Mesenteric fat pad (tissue), 1 donor: ENCODE measurements at places on chromosomes 1 and 21. TPM values are rescaled to one million over a fixed set of nuclear protein-coding genes. Genes with fewer than 3 reads are reported as not detected.
A peak's percentile ranks its signal among the peaks of the same experiment; 100 is the strongest.

Gene SEMA4A
- total RNA-seq: 31.9 TPM

Gene APCS
- total RNA-seq: not detected

Gene MRPL24
- 89.6 TPM for total RNA-seq

Gene SAMD11
- total RNA-seq: 2.8 TPM

Gene TNFRSF9
- not detected for total RNA-seq

Gene MRAP
- total RNA-seq: 149 TPM

Gene SPRR1B
- total RNA-seq: not detected

DNA sequence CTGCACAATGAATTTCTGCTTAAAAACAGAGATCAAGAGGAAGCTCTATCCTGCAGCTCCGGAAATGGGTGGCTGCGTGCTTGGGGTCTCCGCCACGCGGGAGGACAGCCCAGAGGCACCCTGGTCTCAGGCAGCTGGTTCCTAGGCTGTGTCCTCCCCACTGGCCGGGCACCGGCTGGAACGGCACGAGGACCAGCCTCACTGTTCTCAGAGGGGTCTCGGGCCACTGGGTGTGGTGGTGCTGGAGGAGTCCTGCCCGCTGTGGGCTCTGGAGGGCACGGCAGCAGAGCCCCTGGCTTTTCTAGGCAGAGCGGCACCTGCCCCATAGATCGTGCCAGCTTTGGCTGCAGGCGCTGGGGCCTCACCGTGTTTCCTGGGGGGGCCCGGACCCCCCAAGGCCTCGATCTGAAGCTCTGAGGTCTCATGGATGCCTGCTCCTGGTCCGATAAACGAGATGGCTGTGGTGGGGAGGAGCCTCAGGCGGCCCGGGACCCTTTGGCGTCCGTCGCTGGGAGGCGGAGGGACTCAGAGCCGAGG lies 8.2 kb upstream of the RNF223 start:
- DNase-seq: no peak

DNA sequence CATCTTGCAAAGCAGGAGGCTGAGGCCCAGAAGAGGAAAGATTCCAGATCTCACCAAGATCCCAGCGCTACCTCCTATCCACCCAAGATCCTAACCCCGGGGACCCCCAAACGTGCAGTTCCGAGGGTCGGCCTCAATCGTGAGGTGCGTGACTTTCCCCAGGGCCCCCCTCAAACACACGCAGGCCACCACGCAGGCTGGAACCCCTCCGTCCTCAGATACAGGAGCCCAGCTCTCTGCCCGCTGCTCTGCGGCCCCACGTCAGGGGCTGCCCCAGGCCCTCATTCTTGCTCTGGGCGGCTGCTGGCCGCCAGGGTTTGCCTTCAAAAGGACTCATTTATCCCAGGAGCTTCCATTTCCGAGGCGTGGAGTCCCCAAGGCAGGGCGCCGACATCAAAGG lies 39.9 kb downstream of the KRTAP10-1 start:
- no peak for DNase-seq

- no peak for DNase-seq
Measured at GRCh38 chr1:235995511-235995910, 69.4 kb downstream of the NID1 start.

DNA sequence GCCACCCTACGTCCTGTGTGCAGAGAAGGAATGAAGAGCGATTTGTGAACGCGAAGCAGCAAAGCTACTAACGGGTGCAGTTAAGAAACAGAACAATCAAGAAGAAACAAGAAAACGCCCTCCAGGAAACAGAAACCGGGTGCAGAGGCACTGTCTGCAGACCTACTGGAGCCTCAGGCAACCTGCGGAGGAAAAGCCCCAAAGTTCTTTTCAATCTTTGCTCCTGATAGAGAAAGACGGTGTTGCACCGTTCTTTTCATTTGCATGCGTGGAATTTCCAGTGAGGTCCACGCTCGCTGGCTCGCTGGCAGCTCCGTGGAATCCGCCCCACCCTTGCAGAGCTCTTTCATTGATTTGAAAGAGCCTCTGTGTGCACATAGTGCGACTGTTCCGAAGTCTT lies 37.0 kb upstream of the PDE9A start:
- peak; percentile 76 for DNase-seq

- no peak for DNase-seq
Measured at GRCh38 chr1:8226747-8227146, 91.2 kb upstream of the SLC45A1 start.

- DNase-seq: no peak
Measured at GRCh38 chr21:43858806-43859648, 6.0 kb upstream of the AGPAT3 start.

DNA sequence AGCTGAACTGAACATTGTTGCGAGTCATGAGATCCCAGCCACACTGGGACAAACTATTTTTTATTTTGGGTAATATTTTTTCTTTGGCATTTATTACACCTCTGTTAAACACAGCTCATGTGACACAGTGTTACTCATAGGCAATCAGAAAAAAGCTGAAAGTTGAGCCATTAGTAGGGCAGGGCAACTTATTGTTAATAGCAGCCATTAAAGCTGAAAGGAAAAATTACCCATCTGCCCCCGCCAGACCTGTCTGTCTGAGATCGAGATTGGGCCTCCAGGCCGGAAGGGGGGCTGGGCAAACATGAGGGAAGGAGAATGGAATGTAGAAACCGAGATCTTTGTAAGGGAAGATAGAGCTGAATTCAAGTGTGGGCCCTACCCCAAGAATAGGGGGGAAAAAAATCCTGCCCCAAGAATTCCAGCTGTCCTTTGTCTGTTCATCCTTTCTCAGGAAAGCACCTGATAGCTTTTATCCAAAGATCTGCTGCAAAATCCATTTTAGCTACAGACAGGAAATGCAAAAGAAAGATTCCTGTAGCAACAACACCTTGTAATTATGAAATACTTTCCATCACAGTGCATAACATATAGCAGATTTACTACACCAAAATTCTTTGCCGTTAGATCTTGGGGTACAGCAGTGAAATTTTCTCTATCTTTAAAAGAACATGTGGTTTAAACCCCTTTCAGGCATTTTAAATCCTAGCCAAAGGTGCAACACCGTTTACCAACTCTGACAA lies 212.8 kb downstream of the PBX1 start:
- DNase-seq: no peak

GRCh38 chr1:28244549-28245251 lies 8.8 kb downstream of the ATP5IF1 start:
- DNase-seq: peak; percentile 20

DNA sequence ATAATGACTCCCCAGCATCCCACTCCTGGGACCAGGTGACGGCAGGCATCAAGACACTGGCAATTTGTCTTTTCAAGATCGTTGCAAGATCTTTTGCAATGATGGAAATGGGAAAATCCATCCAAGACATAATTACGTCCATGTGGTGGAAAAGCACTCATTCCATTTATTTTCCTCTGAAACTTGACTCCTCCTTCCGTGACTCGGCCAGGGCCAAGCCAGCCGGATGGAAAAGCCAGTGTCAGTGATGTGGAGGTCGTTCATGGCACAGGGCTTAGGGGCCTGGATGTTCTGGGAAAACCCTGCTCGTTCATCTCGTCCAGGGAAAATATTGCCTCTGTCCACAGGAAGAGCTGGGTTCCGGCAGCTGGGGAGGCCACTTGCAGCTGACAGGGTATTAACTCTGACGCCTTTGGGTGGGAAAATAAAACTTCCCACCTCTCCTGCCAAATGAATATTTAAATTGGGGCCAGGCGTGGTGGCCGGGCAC lies 46.2 kb downstream of the C1orf198 start:
- DNase-seq: no peak

- no peak for DNase-seq
Measured at GRCh38 chr1:61152066-61152465, 69.7 kb downstream of the NFIA start.

DNA sequence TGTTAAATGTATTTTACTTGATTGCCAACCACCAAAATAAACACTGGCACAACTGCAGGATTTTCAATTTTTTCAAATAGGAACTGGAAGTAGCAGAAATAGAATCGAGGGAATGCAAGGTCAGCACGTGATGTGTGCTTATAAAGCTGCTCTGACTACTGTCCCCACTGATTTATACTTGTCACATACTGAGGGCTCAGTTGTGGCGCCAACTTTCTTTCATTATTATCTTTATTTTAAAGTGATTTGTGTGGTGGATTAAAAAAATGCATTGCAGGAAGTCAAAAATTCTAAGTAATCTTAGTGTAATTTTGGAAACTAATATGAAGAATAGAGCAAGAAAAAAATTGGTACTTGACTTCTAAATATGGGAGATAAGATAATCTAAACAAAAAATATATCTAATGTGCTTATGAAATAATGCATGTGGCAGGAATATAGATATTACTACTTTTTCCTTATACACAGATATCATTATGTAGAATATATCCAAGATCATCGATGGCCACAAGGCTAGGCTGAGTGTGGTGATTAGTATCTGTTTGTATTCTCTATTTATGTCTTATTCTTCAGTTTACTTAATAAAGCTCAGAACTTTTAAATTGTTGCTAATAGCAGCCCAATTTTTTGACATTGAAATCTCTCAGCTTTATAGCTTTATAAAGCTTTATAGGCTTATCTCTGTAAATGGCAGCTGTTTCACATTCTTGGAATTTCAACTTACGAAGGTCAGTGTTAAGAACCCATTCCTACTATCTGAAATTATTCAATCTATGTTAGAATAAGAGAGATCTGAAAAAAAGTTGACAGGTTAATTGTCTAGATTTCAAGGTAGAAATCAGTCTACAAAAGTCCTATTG lies 404.5 kb upstream of the ADAMTS5 start:
- DNase-seq: no peak

- DNase-seq: no peak
Measured at GRCh38 chr1:172089768-172090510, 248.6 kb downstream of the DNM3 start.

DNA sequence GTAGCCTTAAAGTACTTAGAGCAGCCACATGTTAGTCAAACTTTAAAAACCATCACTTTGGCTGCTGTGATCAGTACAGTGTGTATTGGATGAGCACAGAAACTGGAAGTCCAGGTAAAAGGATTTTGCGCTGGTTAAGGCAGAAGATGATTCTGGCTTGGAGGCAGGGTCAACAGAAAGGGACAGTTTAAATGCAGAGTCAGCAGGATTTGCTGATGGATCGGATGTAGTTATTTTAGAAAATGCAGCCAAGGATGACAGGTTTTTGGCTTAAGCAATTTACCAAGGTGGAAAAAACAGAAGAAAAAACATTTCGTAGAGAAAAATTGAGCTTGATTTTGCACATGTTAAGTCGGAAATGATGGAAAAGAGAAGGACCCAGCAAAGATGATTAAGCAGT lies 45.9 kb upstream of the MORC3 start:
- DNase-seq: no peak

DNA sequence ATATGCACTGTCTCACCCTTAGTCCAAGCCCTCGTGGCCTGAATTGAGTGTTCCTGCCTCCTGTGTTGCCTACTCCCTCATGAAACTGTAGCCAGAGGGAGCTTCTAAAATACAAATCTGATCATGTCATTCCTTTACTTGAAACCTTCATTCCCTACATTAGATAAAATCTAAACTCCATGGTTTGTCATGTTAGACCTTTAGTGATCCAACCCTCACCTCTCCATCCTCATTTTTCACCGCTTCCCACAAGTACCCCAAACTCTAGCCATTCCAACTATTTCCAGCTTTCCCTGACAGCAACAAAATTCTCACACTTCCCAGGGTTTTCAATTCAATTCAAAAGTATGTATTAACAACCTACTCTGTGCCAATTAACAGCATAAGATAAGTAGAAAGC lies 18.3 kb upstream of the CNTN2 start:
- no peak for DNase-seq

DNA sequence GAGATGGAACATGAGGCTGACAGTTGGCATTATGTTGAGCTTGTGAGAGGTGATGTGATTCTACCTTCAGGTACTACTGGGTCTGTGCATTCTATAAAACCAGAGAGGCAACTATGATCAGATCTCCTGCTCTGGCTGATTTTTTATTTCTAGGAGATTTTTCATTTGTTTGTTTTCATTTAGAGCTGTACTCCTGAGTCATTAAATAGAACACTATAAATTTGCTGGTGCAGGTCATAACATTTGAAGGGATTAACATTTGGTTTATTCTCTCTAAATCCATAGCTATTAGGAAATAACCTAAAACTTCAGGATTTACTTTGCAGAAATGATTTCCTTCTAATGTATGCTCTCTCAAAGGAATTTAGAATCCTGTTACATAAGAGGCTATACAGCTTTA lies 42.9 kb downstream of the MAGI3 start:
- no peak for DNase-seq

- no peak for DNase-seq
Measured at GRCh38 chr1:925561-926421, 2.1 kb downstream of the SAMD11 start.

DNA sequence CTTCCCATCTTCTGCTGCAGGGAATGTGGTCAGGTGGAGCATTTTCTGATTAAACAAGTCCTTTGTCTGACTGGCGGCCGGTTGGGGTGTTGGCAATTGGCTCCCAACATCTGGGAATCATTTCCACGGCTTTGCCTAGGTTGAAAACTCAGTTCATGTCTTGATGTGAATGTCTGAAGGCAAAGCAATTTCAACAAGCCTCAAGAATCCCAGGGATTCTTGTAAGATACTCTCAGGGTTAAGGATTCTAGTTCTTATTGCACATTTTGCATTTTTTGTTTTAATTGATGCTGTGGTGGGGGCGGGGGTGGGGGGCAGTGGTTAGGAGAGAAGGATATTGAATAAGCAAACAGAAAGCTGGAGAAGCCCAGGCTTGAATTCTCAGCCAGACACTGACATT lies 273.9 kb downstream of the KIF26B start:
- DNase-seq: no peak

- DNase-seq: no peak
Measured at GRCh38 chr1:113388017-113388620, 2.2 kb upstream of the MAGI3 start.

DNA sequence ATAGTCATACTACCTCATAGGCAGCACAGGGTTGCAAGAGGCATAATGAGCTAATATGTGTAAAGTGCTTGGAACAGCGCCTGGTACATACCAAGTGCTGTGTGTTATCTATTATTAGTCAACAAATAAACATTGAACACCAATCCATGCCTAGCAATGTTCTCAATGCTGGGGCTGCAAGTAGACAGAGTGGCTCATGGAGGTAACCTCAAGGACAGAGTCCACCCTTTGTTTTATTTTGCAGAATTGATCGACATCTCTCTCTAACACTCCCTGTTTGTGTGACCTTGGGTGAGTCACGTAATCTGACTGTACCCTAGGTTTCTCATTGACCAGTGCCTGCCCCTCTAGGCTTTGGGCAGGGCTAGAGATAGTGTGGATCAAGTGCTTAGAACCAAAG lies 164.0 kb upstream of the KLHDC7A start:
- DNase-seq: no peak

GRCh38 chr21:25273959-25274358 lies 333.3 kb downstream of the MRPL39 start:
- DNase-seq: no peak

GRCh38 chr1:228381356-228381755 lies 25.3 kb downstream of the TRIM11 start:
- DNase-seq: no peak
